H7 (cell line): ENCODE measurements at places on chromosomes 7 and 10.
A peak's percentile ranks its signal among the peaks of the same experiment; 100 is the strongest.

- no peak for DNase-seq
Observed at GRCh38 chr7:33217595-33217994, 88.2 kb downstream of the BBS9 start.

DNA sequence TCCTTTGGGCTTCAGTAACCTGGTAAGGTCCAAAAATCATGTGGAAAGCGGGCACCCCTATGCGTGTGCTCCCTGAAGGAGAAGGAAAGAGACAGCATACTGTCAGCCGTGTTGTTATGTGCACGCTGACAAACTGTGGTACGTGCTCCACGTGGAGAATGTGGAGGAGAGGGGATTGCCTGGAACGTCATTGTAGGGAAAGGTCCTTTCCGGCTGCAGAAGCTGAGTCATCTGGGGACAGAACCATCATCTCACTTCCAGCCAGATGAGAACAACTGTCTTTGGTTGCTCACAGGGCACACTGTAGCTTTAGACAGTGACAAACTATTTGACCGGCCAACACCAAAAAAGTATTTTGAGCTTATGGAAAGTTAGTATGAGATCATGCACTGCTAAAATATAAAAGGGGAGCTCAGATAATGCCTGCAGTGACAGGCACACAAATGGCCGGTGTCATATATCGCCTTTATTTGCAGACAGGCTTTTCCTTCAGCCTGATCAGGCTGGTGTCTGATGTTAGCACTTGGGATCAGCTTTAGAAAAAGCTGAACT is 38.8 kb upstream of the GRB10 start:
- DNase-seq = no peak

- peak; percentile 74 for DNase-seq
Observed at GRCh38 chr10:14603534-14604102, 171.1 kb downstream of the FAM107B start.

DNA sequence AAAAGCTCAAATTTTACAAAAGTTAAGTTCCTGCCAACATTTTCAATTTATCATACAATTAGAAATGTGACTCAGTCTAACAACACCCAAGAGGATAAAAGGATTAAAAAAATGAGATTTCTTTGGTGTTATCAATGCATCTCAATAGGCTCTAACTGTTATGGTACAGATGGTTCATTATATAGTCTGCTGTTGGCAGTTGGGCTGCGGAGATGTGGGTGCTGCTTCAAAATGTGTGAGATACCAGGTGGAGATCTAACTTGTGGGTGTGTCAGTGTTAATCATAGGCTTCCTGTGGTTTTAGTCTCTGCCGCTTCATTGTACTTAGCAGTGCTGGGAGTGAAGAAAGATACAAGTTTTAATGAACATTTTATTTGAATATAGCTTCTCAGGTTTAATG is 231.2 kb downstream of the EXOC4 start:
- no peak for DNase-seq

GRCh38 chr10:13525663-13526062 is 3.2 kb downstream of the BEND7 start:
- no peak for DNase-seq

GRCh38 chr7:28123752-28124151 is 56.8 kb downstream of the JAZF1 start:
- DNase-seq = no peak

DNA sequence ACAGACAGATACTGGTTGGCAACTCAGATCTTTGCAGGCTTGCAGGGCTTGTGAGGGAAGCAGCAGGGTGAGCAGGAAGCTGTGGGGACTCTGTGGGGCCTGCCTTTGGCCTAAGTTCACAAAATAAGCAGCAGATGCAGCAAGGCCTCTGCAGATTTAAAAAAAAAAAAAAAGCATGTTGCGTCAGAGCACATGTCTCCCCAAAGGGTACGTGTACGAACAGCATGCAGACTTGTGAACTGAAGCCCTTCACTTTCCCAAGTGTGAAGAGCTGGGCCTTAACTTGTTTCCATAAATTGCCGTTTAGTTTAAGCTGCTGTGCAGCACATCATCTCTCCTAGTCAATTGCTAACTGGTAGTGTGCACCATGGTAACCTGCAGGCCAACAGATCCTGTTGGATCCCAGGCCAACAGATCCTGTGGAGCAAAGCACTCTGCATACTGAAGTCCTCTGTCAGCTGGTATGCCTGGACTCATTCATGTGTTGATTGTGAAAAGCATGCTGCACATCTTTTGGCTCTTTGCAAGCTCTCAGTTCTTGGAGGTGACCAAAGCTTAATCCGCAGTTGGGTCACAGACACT is 10.8 kb upstream of the XPNPEP1 start:
- DNase-seq = peak; percentile 52

GRCh38 chr7:124032369-124033094 is at the start of gene TMEM229A:
TMEM229A (minus strand) TSS chr7:124033067; CDS start chr7:124033003, 64 bp downstream.
- peak; percentile 79 for DNase-seq

GRCh38 chr7:105831824-105832535 is 44.4 kb downstream of the ATXN7L1 start:
- no peak for DNase-seq

GRCh38 chr10:43980313-43980712 is 331.6 kb upstream of the ZNF32 start:
- DNase-seq = no peak

DNA sequence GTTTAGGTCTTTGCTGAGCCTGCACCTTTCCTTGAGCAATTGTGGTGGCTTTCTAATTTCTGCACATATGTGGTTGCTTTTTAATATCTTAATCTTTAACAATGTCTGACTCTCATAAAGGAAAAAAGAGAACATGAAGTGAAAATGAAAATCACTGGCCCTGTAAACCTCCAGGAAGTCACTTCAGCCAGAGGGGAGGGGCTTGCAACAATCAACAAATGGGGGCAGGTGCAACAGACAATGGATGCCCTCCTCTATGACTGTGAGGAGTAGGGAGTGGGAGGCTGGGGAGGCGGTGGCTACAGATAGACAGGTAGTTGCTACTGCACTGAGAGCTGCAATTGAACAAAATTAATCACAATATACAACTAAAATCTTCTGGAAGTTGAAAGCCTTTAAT is 1377.4 kb downstream of the XPNPEP1 start:
- no peak for DNase-seq

- DNase-seq = no peak
Observed at GRCh38 chr10:60803433-60803832, 25.2 kb downstream of the CDK1 start.

DNA sequence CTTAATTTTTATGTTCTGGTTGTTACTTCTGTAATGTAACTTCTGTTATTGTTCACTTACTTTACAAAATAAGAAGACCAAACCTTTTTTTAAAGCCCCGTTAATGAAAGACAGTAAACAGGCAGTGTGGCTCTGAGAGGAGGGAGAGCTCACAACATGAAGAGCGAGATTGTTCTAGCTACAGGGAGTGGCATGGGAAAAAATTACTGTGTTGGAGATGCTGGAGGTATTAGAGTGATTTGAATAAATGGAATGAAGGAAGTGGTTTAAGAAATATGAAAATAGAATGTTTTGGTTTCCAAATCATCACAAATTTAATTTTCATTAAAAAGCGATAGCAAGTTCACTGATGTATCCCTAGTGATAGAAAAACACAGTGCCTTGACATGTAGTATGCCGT is 31.8 kb downstream of the REEP3 start:
- no peak for DNase-seq

GRCh38 chr10:51867956-51868355 is 168.6 kb upstream of the CSTF2T start:
- DNase-seq = no peak

GRCh38 chr7:117076426-117076943 is 123.2 kb downstream of the ST7 start:
- DNase-seq = no peak

GRCh38 chr7:83547526-83547925 is 101.4 kb downstream of the SEMA3E start:
- DNase-seq = no peak

- no peak for DNase-seq
Observed at GRCh38 chr7:35359423-35359822, 105.5 kb upstream of the TBX20 start.

- DNase-seq = no peak
Observed at GRCh38 chr7:128733278-128733645, 5.9 kb upstream of the CALU start.

DNA sequence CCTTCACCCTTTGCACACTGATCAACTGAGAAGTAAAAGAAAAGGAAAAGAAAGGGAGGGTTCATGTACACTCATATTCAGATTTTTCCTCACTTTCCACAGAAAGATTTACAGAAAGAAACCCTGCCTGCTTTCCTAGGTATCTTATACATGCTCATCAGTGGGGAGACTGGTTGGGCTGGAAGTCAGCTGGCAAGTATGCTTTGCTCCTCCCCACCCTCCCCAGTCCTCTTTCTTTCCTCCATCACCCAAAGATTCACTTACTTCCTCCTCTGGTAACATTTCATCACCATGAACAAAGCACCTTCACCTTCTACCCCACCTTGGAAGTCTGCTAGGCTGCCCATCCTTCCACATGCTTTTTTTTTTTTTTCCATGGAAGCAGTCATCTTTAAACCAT is 153.2 kb upstream of the NRBF2 start:
- peak; percentile 9 for DNase-seq

GRCh38 chr7:116525298-116525912 is 569 bp downstream of the CAV1 start:
- DNase-seq = peak; percentile 71

DNA sequence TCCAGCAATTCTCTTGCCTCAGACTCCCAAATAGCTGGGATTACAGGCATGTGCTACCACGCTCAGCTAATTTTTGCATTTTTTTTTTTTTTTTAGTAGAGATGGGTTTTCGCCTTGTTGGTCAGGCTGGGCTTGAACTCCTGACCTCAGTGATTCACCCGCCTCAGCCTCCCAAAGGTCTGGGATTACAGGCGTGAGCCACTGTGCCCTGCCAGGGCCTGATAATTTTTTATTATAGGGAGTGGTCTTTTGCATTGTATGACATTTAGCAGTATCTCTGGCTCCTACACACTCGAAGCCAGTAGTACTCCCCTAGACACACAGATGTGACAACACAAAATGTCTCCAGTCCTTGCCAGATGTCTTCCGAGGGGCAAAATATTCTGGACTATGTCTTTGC is 124.0 kb downstream of the DKK1 start:
- DNase-seq = no peak

GRCh38 chr10:43888586-43888985 is 239.9 kb upstream of the ZNF32 start:
- DNase-seq = no peak

GRCh38 chr7:93117327-93117726 is 452 bp downstream of the SAMD9 start:
- DNase-seq = no peak

DNA sequence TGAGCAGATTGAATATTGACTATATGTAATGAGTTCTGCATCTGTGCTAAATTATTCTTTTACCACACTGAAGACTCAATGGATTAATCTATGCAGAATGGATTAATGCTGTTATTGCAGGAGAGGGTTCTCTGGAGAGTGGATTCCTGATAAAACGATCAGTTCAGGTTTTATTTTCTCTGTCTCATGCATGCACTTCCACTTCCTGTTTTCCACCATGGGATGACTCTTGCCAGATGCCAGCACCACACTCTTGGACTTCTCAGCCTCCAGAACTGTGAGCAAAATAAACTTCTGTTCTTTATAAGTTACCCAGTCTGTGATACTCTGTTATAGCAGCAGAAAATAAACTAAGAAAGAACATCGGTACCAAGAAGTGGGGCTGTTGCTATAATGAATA is 207.5 kb downstream of the KCND2 start:
- no peak for DNase-seq

DNA sequence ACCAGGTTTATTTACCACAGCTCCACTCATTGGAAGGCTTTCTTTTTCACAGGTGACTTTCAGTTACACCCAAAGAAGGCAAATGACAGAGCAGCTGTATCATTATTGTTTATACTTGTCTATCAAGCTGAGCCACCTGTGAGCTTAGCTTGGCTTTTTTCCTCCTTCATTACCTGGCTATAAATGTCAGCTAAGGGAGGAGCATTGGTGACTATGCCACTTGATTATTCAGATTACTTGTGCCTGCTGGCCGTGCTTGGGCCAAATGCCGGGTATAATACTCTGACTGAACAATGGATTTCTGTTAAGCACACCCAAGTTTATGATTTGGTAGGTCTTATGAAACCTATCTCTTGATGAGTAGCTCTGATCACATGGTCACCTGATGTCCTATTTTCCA is 9.9 kb upstream of the GNAT3 start:
- DNase-seq = no peak

- no peak for DNase-seq
Observed at GRCh38 chr7:87345962-87346371, 503 bp downstream of the CROT start.

GRCh38 chr10:34506786-34507185 is 308.3 kb downstream of the PARD3 start:
- no peak for DNase-seq

GRCh38 chr10:102614888-102615287 is 29.4 kb upstream of the TRIM8 start:
- DNase-seq = no peak

DNA sequence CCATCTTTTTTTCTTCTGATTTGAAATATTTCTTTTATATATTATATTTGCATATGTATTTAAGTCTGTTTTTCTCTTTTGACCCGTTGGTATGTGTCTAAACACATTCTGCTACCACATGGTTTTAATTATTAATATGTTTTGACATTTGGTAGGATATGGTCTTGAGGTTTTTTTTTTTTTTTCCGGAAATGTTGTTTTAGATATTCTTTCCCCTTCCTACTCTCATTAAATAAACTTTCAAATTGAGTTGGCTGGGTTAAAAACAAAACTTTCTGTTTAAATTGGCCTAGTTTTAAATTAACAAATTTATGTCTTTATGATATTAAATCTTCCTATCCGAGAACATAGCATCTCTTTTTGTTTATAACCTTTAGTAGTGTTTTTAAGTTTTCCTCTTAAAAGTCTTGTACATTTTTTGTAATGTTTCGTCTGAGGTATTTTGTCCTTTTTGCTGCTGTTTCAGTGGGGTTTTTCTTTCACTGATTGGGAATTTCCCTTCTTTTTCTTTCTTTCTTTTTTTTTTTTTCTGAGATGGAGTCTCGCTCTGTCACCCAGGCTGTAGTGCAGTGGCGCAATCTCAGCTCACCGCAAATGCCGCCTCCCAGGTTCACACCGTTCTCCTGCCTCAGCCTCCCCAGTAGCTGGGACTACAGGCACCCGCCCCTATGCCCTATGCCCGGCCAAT is 25.4 kb downstream of the STAM start:
- DNase-seq = no peak

DNA sequence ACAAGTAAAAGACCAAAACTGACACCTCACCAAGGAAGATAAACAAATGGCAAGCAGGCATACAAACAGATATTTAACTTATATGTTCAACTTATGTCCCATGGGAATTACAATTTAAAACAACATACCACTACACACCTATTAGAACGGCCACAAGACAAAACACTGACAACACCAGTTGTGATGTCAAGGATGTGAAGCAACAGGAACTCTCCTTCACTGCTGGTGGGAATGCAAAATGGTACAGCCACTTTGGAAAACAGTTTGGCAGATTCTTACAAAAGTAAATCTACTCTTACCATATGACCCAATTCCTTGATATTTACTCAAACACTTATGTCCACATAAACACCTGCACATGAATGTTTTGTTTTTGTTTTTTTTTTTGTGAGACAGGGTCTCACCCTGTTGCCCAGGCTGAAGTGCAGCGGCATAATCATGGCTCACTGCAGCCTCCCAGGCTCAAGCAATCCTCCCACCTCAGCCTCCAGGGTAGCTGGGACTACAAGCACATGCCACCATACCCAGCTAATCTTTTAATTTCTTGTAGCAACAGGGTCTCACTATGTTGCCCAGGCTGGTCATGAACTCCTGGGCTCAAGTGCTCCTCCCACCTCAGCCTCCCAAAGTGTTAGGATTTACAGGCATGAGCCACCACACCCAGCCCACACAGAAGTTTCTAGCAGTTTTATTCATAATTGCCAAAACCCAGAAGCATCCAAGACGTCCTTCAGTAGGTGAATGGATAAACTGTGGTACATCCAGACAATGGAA is 27.3 kb downstream of the HERC4 start:
- no peak for DNase-seq
